ENCODE measurements at places on chromosomes 2 and 18.

DNA sequence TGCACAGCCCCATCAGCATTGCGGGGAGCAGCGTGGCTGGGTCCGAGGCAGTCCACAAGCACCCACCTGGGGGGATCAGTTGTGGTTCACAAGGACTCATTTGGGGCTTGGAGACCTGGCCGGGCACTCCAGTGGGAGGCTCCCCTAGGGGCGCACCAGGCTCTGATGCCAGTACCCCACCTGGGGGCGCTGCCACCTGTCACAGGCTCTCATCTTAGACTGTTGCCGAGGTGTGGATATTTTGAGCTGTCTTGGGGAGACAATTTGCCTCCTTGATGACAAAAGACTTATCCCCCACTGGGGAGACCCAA is 3.0 kb downstream of the ADRA2B start:
- no peak for DNase-seq

- no peak for DNase-seq
Observed at GRCh38 chr2:241989074-241989473, 119.5 kb downstream of the RTP5 start.

- DNase-seq, result no peak
Observed at GRCh38 chr2:229409751-229410181, 138.7 kb upstream of the PID1 start.

DNA sequence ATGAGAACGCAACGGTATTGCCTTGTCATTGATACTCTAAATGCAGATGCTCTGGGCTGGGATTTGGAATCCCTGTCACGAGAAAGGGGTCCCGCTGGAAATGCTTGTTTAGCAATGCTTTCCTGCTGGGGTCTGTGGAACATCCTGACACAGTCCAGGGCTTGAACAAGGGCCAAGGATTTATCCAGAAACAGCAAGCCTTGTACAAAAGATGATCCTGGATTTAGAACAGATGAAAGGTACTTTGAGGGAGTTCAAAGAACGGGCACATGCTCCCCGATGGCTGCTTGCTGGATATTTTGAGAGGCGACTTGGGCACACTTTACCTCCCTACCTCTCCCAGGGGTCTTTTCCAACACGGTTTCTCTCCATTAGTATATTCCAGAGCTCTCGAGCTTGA is 108.1 kb upstream of the CELF4 start:
- DNase-seq, result no peak

GRCh38 chr2:1973636-1974035 is 229.3 kb upstream of the PXDN start:
- DNase-seq, result no peak

DNA sequence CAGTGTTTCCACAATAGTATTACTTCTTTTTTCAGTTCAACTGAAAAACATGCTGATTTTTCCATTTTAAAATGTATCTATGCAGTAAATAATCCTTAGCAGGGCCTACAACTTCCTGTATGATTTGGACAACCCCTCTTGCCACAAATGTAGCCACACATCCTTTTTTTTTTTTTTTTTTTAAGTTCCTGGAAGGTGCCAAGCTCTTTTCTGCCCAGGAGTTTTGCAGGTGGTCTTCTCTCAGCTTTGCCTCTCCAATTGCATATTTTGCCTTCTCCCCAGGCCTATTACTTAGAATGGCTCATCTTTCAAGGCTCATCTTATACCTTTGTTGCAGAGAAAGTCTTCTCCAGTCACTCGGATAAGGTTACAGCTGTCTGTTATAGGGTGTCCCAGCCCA is 11.6 kb downstream of the KLHL14 start:
- DNase-seq, result no peak

DNA sequence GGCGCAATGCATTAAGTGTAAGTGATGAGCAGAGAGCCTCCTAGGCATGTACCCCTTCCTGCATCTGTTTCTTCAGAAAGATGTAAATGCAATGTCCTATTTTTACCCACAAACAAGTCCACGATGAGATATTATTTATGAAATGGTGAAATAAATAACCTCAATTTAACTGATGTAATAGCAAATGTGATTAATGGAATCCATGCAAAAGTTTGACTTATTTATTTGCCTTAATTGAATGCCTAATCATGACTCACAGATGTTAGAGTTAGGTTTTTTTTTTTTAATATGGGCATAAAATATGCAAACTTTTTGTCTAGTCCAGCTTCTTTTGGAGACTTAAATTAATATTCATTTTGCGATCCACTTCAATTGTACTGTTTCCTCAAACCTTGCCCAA is 67.7 kb upstream of the ITGA4 start:
- no peak for DNase-seq

DNA sequence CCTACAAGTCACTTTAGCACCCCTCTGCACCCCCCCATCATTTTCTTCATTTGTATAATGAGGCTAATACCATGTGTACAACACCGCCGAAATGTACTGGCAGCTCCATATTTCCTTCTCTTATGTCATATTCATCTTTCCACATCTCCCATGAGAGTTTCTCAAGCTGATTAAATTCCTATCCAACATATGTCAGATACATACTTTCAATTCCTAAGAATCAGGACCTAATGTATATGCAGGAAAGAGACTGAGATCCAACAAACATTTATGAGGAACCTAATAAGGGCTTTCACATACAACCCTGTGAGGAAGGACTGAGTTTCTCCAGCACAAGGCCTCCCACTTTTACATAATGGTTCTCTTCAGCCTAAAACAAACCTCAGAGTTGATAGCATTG is 41.9 kb downstream of the PRKD3 start:
- DNase-seq, result no peak

- DNase-seq, result no peak
Observed at GRCh38 chr2:216695401-216695821, at the start of gene IGFBP5. Gene IGFBP5 (minus strand): TSS chr2:216695549. CDS start chr2:216694775, 774 bp downstream.
